ENCODE measurements at places on chromosomes 11 and 22. TPM values are rescaled to one million over a fixed set of nuclear protein-coding genes. Genes with fewer than 3 reads are reported as not detected.
A peak's percentile ranks its signal among the peaks of the same experiment; 100 is the strongest.

Gene NXPE4
- total RNA-seq, result not detected

Gene VSIG10L2
- total RNA-seq, result not detected

Gene LRRC56
- total RNA-seq, result not detected

Gene ZNF215
- 4.9 TPM for total RNA-seq

Gene MB
- not detected for total RNA-seq

Gene DDI1
- total RNA-seq, result not detected

DNA sequence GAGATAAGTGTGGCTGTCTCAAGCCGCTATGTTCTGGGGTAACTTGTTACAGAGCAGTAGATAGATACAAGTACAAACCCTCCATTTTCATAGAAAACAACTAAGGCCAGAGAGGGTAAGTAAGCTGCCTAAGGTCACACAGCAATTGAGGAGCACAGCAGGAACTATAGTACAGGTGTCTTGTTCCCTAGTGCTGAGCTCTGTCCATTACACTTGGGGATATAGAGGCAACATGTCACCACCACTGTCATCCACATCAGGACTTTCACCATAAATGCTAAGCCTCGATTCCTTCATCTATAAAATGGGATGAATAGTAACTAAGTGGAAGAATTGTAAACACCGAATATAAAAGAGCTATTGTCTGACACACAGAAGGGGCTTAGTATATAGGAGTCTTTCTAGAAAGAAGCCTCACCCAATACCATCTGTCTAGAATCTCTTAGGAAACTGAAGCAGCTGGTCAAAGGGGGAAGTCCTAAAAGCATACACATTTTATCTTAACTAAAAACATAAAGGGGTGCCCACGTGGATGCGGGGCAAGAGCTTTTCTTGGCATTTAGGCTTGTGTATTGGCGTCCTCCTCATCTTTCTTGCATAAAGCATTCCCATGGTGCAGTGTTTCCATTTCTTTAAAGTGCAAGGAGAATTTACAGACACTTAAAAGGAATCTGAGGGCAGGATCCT is 93.8 kb upstream of the ALX4 start:
- no peak overlapping the region for H3K27ac ChIP-seq
- no peak overlapping the region for H3K4me3 ChIP-seq
- no peaks in the 10 kb centered on the region for H3K36me3 ChIP-seq
- DNase-seq, result no peak

- peaks cover 25% of the 10 kb centered on the region for H3K4me1 ChIP-seq
- no peak overlapping the region for H3K4me3 ChIP-seq
- DNase-seq, result peak; percentile 89
- no peaks in the 10 kb centered on the region for H3K27me3 ChIP-seq
Measured at GRCh38 chr22:30250661-30251267, 4.2 kb upstream of the LIF start.

GRCh38 chr22:41619979-41620588 is 759 bp downstream of the DESI1 start:
- peak; percentile 60 for DNase-seq
- H3K27ac ChIP-seq, result peak overlapping the region; percentile 70
- H3K27me3 ChIP-seq, result no peaks in the 10 kb centered on the region
- H3K4me1 ChIP-seq, result peaks cover 19% of the 10 kb centered on the region
- H3K36me3 ChIP-seq, result peaks cover 17% of the 10 kb centered on the region

GRCh38 chr11:22162756-22163155 is 30.1 kb upstream of the ANO5 start:
- H3K4me3 ChIP-seq, result no peak overlapping the region
- H3K4me1 ChIP-seq, result no peaks in the 10 kb centered on the region
- no peak for DNase-seq
- no peaks in the 10 kb centered on the region for H3K27me3 ChIP-seq
- no peaks in the 10 kb centered on the region for H3K36me3 ChIP-seq

- no peaks in the 10 kb centered on the region for H3K4me1 ChIP-seq
- peak overlapping the region; percentile 73 for H3K4me3 ChIP-seq
- peak; percentile 37 for DNase-seq
- H3K27me3 ChIP-seq, result no peaks in the 10 kb centered on the region
- no peak overlapping the region for H3K27ac ChIP-seq
Measured at GRCh38 chr22:19718456-19719049, 4.2 kb downstream of the SEPTIN5 start.

DNA sequence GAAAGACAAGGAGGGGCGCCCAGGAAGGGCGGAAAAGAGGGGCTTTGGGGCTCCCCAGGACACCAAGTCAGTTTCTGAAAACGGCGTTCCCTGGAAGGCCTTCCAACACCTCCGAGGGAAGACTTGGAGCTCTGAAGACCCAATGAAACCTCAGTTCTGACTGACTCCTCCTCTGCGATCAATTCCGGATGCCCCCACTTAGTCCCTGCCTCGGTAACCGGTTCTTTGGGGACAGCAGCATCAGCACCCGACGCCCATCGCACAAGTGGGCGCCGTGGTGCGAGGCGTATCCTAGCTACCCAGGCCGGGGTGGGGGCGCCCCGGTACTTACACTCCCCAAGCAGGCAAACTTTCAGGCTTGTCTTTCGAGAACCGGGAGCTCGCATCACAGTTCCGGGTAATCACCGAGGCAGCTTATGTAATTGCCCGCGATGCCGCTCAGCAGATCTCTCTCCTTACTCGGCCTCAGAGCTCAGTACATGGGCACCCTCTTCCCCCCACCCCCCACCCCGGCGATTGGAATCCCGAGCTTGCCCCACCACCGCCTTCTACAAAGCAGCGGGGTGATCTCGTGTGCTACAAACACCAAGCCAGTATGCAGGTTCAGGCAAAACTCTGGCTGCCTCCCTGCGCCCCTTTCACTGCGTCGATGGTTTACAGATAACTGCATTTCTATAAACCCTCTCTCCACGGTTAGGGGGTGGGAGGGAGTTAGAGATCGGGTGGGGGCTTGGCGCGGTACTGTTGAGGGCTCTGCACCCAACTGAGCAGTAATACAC is 2.0 kb downstream of the TENM4 start:
- no peaks in the 10 kb centered on the region for H3K4me1 ChIP-seq
- no peak overlapping the region for H3K27ac ChIP-seq
- DNase-seq, result peak; percentile 50
- H3K36me3 ChIP-seq, result no peaks in the 10 kb centered on the region

- no peak overlapping the region for H3K4me3 ChIP-seq
- H3K36me3 ChIP-seq, result no peaks in the 10 kb centered on the region
- H3K27me3 ChIP-seq, result no peaks in the 10 kb centered on the region
- peak; percentile 77 for DNase-seq
- no peak overlapping the region for H3K27ac ChIP-seq
- H3K4me1 ChIP-seq, result peaks cover 3% of the 10 kb centered on the region
Measured at GRCh38 chr22:36194971-36195370, 6.6 kb downstream of the APOL4 start.

DNA sequence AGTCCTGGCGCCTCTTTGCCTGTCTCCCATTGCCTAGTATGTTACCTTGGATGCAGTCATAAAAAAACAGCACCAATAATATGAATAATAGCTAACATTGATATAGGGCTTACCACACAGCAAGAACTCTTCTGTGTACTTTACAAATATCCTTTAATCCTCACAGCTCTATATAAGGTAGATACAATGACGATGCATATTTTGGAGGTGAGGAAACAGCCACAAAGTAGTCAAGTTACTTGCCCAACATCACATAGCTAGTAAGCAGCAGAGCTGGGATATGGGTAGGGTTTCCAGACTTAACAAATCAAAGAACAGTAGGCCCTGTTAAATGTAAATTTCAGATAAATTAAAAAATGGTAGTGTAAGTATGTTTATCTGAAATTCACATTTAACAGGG is 128.8 kb downstream of the ST3GAL4 start:
- H3K27me3 ChIP-seq, result no peaks in the 10 kb centered on the region
- no peaks in the 10 kb centered on the region for H3K36me3 ChIP-seq
- no peak overlapping the region for H3K27ac ChIP-seq

GRCh38 chr11:57457643-57458023 is 2.7 kb upstream of the RTN4RL2 start:
- no peaks in the 10 kb centered on the region for H3K36me3 ChIP-seq
- DNase-seq, result no peak
- H3K4me1 ChIP-seq, result no peaks in the 10 kb centered on the region
- no peak overlapping the region for H3K4me3 ChIP-seq

GRCh38 chr22:21889251-21889990 is 22.0 kb upstream of the MAPK1 start:
- H3K4me1 ChIP-seq, result no peaks in the 10 kb centered on the region
- no peaks in the 10 kb centered on the region for H3K36me3 ChIP-seq
- H3K27me3 ChIP-seq, result no peaks in the 10 kb centered on the region
- DNase-seq, result no peak
- no peak overlapping the region for H3K27ac ChIP-seq
- no peak overlapping the region for H3K4me3 ChIP-seq

- H3K27me3 ChIP-seq, result no peaks in the 10 kb centered on the region
- H3K4me3 ChIP-seq, result no peak overlapping the region
- no peak overlapping the region for H3K27ac ChIP-seq
- DNase-seq, result no peak
- H3K36me3 ChIP-seq, result no peaks in the 10 kb centered on the region
Measured at GRCh38 chr11:123484448-123484847, 54.4 kb downstream of the GRAMD1B start.

GRCh38 chr11:126284829-126285228 is 1.9 kb downstream of the TIRAP start:
- no peaks in the 10 kb centered on the region for H3K36me3 ChIP-seq
- no peak overlapping the region for H3K27ac ChIP-seq
- peak; percentile 96 for DNase-seq
- H3K4me3 ChIP-seq, result no peak overlapping the region
- H3K4me1 ChIP-seq, result peaks cover 14% of the 10 kb centered on the region

GRCh38 chr11:104369761-104370160 is 205.8 kb upstream of the PDGFD start:
- H3K27me3 ChIP-seq, result no peaks in the 10 kb centered on the region
- no peak for DNase-seq
- no peak overlapping the region for H3K27ac ChIP-seq
- H3K4me3 ChIP-seq, result no peak overlapping the region
- no peaks in the 10 kb centered on the region for H3K4me1 ChIP-seq
- no peaks in the 10 kb centered on the region for H3K36me3 ChIP-seq

DNA sequence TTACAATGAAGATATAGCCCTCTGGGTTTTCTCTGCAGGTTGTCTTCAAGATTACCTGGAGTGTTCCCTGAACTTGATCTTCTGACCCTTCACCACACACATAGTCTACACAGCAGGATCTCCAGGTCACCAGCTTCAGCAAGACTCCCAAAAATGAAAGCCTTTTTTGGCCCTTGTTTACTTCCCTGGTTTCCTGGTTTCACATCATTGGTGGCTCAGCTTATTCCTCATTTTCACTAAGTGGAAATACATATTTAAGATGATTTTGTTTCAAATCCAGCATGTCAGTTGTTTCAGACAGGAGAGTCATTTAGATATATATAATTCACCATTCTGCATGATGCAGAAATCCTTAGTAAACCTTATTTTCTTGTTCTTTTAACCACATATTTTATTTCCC is 41.6 kb upstream of the MPEG1 start:
- H3K27me3 ChIP-seq, result no peaks in the 10 kb centered on the region
- no peaks in the 10 kb centered on the region for H3K36me3 ChIP-seq
- H3K4me1 ChIP-seq, result no peaks in the 10 kb centered on the region
- no peak for DNase-seq

- no peak overlapping the region for H3K4me3 ChIP-seq
- peak; percentile 51 for DNase-seq
Measured at GRCh38 chr11:70476669-70477068, 78.3 kb downstream of the CTTN start.

- H3K4me3 ChIP-seq, result no peak overlapping the region
- no peaks in the 10 kb centered on the region for H3K36me3 ChIP-seq
- DNase-seq, result no peak
- H3K4me1 ChIP-seq, result no peaks in the 10 kb centered on the region
- H3K27me3 ChIP-seq, result no peaks in the 10 kb centered on the region
- H3K27ac ChIP-seq, result no peak overlapping the region
Measured at GRCh38 chr11:97201743-97202612, 812.2 kb downstream of the JRKL start.

GRCh38 chr11:108803776-108804175 is 138.9 kb downstream of the DDX10 start:
- no peaks in the 10 kb centered on the region for H3K27me3 ChIP-seq
- H3K27ac ChIP-seq, result peak overlapping the region; percentile 33
- peak; percentile 54 for DNase-seq
- H3K4me3 ChIP-seq, result no peak overlapping the region
- peaks cover 17% of the 10 kb centered on the region for H3K4me1 ChIP-seq

DNA sequence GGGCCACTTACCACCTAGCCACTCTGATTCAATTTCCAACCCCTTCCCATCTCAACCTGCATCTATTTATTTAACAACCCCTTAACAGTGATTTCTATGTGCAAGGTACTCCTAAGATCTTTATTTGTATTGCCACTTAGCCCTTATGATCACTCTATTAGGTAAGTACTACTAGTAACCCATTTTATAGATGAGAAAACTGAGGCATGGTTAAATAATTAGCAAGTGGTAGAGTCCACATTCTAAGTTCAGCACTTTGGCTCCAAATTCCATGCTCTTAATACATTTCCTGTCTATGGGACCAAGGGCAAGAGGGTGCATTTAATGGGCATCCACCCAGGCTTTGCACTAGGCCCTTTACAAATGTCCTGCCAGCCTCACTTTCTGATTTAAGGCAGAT is 38.1 kb upstream of the CSNK2A3 start:
- no peaks in the 10 kb centered on the region for H3K36me3 ChIP-seq
- no peaks in the 10 kb centered on the region for H3K27me3 ChIP-seq
- H3K4me3 ChIP-seq, result no peak overlapping the region
- DNase-seq, result no peak
- peak overlapping the region; percentile 67 for H3K27ac ChIP-seq

DNA sequence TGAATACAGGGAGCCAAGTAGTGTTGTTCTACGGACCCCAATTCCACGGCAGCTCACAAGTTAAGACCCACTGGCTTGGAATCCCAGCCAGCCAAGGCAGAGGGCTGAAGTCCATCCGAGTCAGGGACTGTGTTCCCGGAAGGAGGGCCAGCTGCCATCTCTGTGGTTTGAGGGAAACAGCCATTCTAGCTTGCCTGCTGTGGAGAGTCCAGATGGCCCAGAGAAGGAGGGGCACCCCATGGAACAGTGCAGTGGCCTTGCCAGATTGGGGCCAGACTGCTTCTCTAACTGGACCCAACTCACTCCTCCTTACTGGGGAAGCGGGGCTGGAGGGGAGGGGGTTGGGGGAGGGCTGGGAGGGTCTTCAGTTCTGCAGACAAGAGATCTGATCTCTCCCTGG is 156.4 kb downstream of the FAM181B start:
- H3K27ac ChIP-seq, result no peak overlapping the region
- no peaks in the 10 kb centered on the region for H3K36me3 ChIP-seq

GRCh38 chr11:19311308-19312030 is 70.7 kb upstream of the E2F8 start:
- H3K4me3 ChIP-seq, result no peak overlapping the region
- H3K27me3 ChIP-seq, result 0 out of 2 replicates have a peak, but pooled peaks cover 10% of the 10 kb centered on the region
- no peak overlapping the region for H3K27ac ChIP-seq
- H3K36me3 ChIP-seq, result no peaks in the 10 kb centered on the region
- DNase-seq, result peak; percentile 72
- no peaks in the 10 kb centered on the region for H3K4me1 ChIP-seq

All from GM23248 (cell line).